CD4-positive, alpha-beta memory T cell (primary cell): ENCODE measurements at places on chromosomes 16 and 17.

DNA sequence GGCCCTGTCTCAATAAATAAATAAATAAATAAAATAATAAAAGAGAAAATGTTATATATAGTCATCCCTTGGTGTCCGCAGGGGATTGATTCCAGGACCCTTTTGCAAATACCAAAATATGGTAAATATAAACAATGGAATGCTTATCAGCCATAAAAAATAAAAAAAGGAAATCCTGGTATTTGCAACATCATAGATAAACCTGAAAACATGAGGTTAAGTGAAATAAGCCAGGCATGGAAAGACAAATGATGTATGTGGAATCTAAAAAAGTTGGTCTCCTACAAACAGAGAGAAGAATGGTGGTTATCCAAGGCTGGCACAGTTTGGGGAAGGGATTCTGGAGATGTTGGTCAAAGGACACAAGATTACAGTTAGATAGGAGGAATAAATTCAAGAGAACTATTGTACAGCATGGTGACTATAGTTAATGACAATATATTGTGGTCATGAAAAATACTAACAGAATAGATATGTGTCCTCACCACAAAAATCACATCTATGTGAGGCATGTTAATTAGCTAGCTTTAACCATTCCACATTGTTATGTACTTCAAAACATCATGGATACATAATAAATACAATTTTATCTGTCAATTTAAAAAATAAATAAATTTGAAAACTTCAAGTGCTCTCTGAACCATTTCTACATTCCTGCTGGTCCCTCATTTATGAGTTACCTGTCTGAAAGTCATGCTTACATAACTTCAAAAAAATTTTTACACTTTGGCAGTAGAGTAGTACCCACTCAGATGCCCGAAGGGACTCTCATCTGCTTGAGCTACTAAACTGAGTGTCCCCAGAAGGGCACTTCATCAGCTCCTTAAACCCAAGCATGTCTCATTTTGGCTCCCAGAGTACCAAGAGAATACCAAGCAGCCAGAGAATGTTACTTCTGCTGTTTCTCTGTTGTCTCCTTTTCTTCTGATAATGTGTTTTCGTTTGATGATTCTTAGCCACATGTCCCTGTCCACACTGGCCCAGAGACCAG, 26.6 kb downstream of the N4BP1 start:
- no peak for DNase-seq

DNA sequence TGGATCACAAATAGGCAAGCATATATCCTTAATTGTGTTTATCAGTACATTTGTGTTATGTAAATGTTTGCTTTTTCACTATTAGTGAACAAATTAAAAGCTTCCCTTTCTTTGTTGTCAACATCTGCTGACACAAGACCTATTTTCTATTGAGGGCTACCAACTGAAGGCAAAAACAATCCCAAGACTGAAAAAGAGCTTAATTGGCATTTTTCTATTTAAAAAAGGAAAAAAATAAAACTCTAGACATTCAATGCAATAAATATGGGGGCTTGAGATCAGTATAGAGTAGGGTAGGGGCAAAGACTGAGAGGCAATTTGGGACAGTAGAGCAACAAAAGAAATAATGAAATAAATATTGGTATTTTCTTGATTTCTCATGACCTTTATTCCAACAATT, 24.2 kb downstream of the OMG start:
- DNase-seq: no peak

- no peak for DNase-seq
These were observed 3.0 kb downstream of the KCNJ12 start for GRCh38 chr17:21379080-21379711.

DNA sequence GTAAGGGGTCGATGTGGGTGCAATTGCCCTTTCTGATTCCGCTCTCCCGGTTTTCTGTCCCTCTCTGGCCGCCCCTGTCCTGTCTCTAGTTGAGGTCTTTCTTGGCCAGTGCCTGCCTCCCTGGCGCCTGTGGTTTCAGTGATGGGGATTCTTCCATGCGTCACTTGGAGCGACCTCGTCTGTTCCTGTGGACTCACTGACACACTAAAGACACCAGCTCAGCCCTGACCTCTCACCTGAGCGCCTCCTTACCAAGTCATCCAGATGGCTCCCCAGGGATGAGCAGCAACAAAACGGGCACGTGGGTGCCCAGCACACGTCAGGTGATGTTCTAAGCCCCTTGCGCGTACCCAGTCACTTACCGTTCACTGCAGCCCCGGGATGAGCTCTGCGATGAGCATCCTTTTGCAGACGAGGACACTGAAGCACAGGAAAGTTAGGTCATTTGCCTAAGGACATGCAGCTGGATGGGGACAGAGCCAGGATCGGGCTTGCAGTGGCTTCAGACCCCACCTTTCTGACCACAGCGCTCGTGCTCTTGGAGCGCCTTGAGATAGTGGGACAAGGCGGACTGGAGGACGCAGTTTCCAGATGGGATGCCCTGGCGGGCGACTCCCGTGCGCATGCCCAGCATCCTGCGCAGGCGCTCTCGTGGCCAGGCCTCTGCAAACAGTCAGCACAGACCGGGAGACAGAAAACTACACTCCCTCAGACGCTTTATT, 11.5 kb upstream of the LGALS3BP start:
- DNase-seq: no peak

GRCh38 chr16:67663151-67663876, 2.6 kb downstream of the PARD6A start:
- DNase-seq: no peak

DNA sequence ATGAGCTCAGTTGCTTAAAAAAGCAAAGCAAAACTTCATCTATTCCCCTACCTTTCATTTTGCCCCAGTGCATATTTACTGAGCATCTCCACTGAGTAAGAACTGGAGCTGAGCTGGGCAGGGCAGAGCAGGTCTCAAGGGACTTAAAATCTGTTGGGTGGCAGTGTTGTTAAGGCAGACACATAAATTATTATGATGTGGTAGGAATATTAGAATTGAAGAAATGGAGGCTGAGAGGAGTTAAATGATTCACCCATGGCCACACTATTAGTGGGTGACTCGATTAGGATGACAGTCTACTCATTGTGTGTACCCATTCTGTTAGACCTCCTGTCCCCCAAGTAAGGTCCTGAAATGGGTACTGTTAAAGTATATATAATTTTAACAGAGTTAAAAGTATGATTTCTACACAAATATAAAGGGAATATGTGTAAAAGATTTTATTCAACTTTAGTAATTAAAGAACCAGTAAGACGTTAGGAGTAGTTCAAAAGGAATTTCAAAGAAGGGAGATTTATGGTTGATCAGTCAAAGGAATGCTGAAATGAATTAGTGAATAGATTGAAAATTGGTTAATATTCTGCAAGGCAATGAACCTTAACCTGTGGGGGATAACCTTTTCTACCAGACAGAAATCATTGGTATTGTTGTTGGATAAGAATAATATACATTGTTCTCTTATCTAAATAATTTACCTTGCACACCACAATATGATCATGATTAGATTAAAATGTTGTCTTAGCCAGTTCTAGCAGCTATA, 17.5 kb downstream of the ITGB3 start:
- DNase-seq: no peak

- DNase-seq: no peak
These were observed 92.3 kb downstream of the PITPNC1 start for GRCh38 chr17:67469208-67469980.

DNA sequence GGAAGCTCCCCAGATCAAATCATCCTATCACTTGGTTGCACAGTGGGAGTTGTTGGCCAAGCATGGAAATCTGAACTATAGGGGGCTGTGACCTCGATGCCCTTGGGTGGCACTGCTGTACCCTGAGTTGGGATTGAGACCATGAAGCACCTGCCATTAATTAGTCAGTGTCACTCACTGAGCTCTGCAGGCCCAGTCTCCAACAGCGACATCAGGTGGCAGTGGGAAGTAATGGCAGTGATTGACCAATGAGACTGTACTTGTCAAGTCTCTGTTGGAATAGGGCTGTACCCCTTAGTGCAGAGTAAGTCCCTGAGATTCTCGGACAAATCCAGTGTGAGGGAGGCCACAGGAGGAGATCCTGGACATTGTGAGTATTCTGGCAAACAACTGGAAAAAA, 118.0 kb upstream of the RPL38 start:
- DNase-seq: no peak

GRCh38 chr17:6043405-6043804, 26.8 kb upstream of the WSCD1 start:
- no peak for DNase-seq

GRCh38 chr17:63279498-63280230, 166.4 kb downstream of the CYB561 start:
- no peak for DNase-seq

DNA sequence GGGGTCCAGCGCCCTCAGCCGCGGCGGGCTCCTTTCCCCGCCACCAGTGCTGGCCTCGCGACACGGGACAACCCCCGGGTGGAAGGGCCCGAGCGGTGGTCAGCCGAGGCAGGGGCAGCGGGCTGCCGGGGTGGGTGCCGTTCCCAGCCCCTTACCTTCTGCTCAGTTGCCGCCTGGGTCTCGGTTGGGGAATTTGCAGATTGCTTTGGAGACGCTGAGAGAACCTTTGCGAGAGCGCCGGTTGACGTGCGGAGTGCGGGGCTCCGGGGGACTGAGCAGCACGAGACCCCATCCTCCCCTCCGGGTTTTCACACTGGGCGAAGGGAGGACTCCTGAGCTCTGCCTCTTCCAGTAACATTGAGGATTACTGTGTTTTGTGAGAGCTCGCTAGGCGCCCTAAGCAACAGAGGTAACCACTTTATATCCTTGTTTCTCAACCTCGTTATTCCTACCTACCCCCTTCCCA, 381 bp downstream of the CTNS start:
- no peak for DNase-seq

DNA sequence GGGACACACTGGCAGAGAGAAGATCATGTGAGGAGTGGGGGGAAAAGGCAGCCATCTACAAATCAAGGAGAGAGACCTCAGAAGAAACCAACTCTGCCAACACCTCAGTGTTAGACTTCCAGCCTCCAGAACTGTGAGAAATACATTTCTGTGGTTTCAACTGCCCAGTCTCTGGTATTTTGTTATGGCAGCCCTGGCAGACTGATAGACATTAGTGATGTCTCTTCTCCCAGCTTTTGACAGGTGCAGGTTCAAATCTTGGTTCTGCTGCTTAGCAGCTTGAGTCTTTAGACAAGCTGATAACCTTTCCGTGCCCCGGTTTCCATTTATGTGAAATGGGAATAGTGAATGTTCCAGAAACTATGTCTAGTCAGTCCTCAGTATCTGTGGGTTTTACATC, 199.5 kb downstream of the SNX29 start:
- no peak for DNase-seq

DNA sequence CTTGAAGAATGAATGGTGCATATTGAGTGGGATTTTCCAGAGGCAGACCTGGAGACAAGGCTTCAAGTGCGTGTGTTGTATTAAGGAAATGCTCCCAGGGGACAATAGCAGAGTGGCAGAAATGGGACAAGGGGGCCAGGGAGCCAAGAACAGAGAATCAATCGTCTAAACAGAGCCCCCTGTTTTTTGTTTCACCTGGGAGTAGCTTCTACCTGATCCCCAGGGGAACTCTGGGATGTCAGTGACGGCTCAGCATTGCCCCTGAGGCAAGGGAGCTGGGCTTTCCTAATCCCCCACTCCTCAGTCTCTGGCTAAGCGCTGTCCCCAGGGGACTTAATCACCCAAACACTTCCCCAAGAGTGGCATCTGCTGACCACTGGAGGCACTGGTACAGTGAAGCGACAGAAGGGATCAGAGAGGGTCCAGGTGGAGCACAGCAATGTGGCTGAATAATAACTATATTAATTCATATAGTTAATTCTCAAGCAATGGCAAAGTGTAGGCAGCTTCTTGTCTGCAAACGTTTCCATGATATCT, 35.7 kb upstream of the C16orf78 start:
- no peak for DNase-seq

DNA sequence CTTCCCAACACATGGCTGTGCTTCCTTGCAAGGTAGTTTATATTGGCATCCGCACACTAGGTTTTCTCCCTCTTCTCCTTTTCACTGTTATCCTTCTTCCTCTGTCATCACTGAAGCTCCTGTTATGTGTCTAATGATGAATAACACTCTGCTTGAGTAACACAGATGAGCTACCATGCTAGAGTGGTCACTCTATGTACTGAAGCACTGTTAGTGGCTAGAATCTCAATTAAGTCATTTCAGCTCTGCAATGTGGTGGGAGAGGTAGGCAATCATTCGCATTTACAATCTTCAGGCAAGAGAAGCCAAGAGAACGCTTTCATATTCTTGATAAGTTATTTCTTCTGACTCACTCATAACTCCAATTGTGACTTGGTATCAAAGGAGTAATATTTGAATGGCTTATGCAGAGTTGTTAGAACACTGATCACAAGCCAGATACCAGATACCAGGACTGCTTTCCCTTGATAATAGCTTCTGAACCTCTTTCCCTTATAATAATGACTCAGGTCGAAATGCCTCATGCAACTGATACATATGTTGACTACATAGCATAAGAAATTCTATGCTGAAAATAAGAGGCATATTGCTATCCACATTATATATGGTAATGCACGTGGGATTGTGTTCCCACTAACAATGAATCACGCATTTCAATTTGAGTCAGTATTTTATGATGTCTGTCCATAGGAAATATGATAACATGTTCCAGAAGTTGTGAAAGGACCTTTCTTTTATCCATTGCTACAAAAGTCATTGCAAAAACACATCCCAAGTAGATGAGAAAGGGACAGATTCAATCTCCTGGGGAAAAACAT, 158.0 kb upstream of the HS3ST3A1 start:
- DNase-seq: no peak

GRCh38 chr17:10518271-10519037, at the start of gene MYH1:
Gene MYH1, minus strand, starts transcription at chr17:10518542. Its CDS starts 1,900 bp downstream, at chr17:10516642.
- DNase-seq: no peak

DNA sequence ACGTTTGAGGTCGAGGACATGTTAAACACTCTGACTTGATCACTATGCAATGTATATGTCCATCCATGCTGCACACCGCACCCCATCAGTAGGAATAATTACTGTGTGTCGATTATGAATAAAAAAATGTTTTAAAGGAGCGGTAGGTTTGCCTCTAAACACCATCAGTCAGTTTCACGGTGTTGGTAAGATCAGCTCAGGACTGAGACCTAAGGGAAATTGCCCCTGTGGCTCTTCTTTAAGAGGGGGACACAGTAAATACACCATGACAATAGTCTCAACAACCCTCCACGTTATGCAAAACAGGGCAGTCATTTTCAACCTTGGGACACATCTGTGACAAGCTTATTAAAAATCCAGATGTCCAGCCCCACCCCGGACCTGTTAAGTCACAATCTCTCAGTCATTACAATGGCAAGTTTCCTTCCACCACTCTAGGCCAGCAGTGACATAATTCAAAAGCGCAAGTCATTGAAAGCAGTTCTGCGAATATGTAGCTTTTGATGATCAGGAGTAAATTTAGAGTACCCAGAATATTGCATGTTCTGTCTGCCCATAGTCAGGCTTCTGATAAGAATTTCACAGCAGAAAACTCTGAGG, 1.2 kb downstream of the ATMIN start:
- DNase-seq: no peak

DNA sequence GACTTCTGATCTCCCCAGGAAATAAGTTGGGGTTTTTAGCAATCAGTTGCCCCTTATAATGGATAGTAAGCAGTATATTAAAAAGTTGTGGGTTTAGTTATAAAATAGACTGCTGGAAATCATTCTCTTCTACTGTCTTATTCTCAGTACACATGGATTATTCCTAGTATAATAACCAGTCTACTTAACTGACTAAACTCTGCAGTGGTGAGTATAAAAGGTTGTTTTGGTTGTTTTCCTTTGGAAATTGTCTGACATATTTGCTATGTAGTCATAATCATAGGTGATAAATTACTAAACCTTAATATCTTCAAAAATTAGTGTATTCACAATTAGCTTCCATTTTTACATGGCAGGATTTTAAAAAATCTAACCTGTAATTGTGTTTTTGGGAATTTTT, 31.4 kb downstream of the CTCF start:
- no peak for DNase-seq
